ENCODE measurements at places on chromosomes 12 and 14.

- no peak for DNase-seq
Observed at GRCh38 chr14:88746052-88746451, 46.7 kb downstream of the EML5 start.

GRCh38 chr14:57182760-57183503 is 85.8 kb downstream of the EXOC5 start:
- DNase-seq = no peak

GRCh38 chr12:53600490-53601295 is 25.5 kb downstream of the ATF7 start:
- DNase-seq = no peak

- peak; percentile 39 for DNase-seq
Observed at GRCh38 chr12:122022393-122023338, 982 bp downstream of the BCL7A start.

DNA sequence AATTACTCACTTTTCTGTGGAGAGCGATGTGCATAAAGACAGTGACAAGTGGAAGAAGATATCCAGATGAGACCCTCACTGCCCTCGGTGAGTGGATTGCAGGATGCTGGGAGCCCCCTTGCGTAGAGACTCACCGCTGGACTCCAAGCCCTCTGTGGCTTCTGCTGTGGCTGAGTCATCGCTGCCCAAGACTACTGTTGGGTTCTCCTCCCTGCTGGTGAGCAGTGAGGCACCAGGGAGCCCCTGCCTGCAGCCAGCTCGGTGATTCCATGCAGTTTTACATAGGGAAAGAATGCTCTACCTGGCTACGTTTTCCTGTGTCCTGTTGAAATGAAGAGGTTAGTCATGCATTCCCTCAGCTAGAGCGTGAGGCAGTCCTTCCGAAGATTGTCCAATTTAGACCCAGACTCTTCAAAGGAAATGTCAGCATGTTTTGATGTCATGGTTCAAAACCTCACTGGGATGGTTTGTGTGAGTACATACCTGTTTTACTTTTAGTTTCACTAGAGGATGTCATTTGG is 28.2 kb downstream of the TRAF3 start:
- no peak for DNase-seq

- no peak for DNase-seq
Observed at GRCh38 chr14:104085032-104085888, at the start of gene ASPG. ASPG (plus strand) TSS chr14:104085700; CDS start chr14:104085771, 71 bp downstream.

GRCh38 chr14:59346796-59347510 is 118.2 kb downstream of the GPR135 start:
- no peak for DNase-seq

DNA sequence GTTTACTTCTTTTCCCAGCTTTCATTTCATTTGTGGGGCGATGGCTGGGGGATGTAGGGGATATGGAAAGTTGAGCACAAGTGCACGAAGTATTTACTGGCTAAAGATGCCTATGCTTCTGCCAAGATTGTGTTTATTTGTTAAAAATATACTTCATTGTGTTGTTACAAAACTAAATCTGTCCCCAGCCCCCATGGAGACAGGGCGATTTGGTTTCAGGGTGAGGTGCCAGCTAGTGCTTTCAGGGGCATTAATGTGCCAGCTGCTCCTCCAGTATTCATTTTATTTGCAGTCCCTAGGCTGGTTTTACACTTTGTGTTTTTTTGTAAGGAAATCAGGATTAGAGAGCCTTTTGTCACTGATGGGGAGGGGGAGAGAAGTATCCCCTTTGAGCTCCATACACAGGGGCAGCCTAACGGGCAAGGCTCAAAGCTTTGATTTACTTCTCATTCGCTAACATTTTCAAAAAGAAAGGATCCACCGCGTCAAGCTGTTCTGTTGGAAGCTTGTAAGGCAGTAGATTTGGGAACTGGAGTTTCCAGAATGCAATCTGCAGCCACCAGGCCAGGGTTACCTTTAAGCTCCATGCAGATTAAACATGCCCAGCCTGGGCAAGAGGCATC is 198.7 kb upstream of the PLEKHG7 start:
- no peak for DNase-seq

- no peak for DNase-seq
Observed at GRCh38 chr12:82862069-82862841, 175.5 kb downstream of the TMTC2 start.

- DNase-seq = no peak
Observed at GRCh38 chr12:85663631-85664030, 172.6 kb downstream of the RASSF9 start.

DNA sequence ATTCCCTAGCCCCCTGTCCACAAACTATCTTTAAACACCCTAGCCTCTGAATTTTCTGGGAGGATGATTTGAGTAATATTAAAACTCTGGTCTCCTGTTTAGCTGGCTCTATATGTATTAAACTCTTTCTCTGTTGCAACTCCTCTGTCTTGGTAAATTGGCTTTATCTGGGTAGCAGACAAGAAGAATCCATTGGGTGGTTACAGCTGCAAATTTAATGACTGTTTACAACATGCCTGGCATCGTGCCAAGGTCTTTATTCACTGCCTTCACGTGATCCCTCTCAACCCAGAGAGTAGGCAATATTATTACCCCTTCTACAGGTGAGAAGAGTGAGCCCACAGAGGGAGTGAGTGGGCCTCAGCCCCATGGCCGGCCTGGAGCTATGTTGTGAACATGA is 77.8 kb upstream of the MYL2 start:
- DNase-seq = no peak

DNA sequence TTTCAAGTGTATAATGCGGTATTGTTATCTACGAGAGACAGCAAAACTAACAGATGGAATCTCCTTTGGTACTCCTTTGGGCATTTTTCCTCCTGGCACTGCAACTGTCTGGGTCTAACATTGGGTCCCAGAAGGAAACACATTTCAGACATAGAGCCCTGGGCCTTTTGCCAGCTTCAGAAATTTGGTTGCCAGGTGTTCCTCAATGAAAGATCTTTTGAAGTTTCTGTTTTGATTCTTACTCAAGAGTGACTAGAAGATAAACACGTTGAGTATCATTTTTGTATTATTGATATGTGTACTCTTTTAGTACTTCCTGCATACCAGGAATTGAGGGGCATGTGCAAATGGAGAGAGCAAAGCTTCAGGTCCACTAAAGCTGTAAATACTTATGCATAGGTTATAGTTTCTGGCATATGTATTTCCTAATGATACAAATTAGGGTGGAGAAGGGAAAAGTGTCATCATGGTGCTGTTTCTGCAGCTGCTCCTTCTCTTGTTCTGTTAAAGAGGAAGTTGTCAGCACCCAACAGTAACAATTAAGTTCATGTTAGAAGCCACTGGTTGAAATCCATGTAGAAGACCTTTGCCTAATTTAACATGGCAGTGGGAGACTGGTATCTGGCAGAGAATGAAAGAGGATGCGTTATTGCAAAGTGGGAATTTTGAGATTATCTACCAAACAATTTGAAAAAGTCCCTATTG is 53.5 kb downstream of the SLC38A6 start:
- peak; percentile 12 for DNase-seq

GRCh38 chr12:115335594-115335993 is 651.6 kb upstream of the TBX3 start:
- DNase-seq = no peak

DNA sequence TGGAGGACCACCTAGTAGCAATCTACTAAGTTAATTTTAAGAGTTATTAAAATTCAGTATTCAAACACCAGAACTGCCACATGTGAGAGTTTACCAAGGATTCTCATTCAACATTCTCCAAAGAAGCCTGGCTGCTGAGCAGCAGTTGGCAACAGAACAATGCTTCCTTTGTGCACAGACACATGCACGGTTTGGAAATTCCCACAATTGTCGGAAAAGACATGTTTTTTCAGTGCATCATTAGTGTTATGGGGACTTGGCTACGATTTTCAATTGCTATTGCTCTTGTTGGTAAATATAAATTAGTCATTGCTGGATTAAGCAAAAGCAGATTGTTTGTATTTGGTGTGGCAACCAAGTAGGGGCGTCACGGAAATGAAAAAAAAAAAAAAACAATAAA is 22.2 kb downstream of the ST8SIA1 start:
- DNase-seq = no peak

- DNase-seq = no peak
Observed at GRCh38 chr12:52832451-52832850, 1.7 kb downstream of the KRT79 start.

GRCh38 chr12:31736472-31736871 is 7.7 kb upstream of the AMN1 start:
- peak; percentile 85 for DNase-seq

- no peak for DNase-seq
Observed at GRCh38 chr12:102540815-102541385, 60.5 kb upstream of the IGF1 start.

DNA sequence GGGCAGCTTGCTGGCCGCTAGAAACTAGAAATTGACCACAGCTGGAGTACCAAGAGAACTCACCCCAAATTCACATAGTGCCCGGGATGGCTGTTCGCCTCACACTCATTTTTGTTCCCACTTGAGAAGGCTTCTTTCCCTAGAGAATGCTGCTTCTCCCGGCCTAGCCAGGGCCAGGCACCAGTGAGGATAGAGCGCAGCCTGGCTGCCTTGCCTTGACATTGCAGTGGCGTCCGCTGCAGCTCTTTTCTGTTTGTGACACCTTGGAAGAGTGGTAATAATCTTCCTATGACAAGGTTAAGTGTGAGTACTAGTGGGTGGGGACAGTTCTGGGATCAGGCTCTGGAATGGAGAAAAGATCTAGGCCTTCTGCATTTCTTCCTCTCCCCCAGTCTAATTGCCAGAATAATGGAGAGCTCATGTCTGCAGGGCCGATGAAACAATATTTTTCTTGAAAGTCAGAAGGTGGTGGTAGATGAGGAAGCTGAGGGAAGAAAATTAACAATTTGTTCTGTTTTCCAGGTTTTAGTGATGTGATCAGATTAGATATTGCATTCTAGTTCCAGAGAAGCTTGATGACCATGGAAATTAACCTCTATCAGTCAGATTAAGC is 3.7 kb downstream of the TMEM253 start:
- DNase-seq = peak; percentile 77

DNA sequence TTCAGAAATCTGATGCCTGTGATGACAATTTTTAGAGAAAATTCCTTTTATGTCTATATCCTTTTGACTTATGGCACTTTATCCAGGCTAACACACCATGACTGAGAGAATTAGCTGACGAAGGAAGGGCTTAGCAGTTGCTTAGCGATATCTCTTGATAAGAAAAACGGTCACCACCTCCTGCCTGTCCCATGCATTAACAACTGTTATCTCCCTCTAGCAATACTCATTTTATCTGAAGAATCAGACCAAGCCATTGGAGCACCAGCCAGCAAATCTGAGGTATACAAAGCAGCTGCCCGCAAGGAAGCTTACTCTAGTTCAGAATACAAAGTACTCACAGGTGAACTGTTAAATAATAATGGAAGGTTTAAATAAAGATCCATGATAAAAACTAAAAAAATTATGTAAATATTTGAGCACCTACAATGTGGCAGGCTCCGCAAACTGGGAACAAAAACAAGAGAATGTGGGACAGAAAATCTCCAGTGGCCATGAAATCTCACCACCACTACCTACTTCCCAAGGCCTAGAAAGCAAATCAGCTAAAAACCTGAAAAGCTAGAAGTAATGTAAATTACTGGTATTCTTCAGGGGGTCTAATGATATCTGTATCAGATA is 24.3 kb downstream of the PPM1H start:
- no peak for DNase-seq

- DNase-seq = no peak
Observed at GRCh38 chr14:72618424-72618823, 275.5 kb downstream of the DPF3 start.

- DNase-seq = peak; percentile 71
Observed at GRCh38 chr12:93766796-93767523, 89.8 kb downstream of the CRADD start.

DNA sequence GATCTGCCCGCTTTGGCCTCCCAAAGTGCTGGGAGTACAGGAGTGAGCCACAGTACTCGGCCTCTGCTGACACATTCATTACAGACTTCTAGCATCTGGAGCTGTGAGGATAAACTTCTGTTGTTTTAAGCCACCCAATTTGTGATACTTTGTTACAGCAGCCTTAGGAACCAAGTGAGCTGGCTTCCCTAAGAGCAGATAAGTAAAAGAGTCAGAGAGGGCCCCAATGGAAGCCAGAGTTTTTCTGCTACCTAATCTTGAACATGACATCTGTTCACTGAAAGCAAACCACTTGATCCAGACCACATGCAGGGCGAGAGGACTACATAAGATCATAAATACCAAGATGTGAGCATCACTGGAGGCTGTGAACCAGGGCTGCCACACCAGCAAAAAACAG is 3.7 kb upstream of the MAPKAPK5 start:
- DNase-seq = no peak

- DNase-seq = peak; percentile 3
Observed at GRCh38 chr14:97028382-97028781, 231.2 kb downstream of the VRK1 start.

DNA sequence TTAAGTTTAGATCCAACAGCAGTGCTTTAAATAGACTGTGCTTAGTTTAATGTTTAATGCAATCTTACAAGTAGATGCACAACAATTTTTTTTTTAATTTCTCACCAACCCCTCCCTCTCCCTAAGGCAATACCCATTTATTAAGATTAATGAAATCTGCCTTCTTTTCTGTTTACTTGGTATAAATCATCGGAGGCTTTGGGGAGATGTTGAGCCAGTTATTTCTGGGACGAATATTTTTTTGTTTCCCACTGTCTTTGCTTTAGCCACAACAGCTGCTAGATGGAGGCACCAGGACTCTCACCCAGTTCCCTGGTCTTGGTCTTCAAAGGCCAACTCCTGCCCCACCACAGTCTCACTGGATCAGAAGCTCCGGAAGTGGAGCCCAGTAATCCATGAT is 113.4 kb downstream of the PLXNC1 start:
- no peak for DNase-seq

GRCh38 chr14:85190251-85190650 is 339.7 kb upstream of the FLRT2 start:
- DNase-seq = no peak

DNA sequence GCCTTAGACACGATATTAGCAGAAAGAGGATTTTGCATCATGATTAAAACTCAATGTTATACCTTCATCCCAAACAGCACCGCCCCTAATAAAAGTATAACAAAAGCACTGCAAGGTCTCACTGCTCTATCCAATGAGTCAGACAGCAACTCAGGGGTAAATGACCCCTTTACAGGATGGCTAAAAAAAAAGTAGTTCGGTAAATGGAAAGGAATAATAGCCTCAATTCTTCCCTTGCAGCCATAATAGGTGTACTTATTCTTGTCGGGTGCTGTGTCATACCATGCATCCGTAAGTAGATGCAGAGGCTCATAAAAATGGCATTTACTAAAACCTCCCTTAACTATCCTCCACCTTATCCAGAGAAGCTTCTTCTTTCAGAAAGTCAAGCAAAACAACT is 53.9 kb upstream of the AP4S1 start:
- DNase-seq = no peak

- no peak for DNase-seq
Observed at GRCh38 chr14:101215927-101216326, 312.4 kb upstream of the RTL1 start.

DNA sequence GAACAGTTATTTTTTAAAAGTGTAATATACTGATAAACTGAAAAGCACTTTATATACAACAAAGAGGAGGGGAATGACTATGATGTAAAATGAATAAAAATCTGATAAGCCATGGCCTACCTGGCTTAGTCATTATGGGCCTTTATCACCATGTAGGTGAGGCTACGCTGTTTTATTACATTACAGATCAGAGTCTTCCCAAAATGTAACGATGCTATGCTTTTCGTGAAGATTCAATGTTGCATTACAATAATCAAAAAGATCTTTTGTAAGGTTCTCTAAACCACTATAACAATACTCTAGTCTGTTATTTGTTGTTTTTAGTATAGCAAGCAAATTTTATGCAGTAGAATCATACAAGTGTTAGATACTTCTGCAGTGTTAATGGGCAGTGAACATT is 34.2 kb downstream of the ARID4A start:
- DNase-seq = no peak

- no peak for DNase-seq
Observed at GRCh38 chr12:104809706-104810385, 148.2 kb downstream of the SLC41A2 start.
